A673 (cell line): ENCODE measurements at places on chromosomes 1 and 21.

- no peak for DNase-seq
These were observed 325.1 kb downstream of the BRINP2 start for GRCh38 chr1:177495878-177496277.

GRCh38 chr1:17112496-17113236 lies 6.6 kb downstream of the PADI2 start:
- DNase-seq: no peak

DNA sequence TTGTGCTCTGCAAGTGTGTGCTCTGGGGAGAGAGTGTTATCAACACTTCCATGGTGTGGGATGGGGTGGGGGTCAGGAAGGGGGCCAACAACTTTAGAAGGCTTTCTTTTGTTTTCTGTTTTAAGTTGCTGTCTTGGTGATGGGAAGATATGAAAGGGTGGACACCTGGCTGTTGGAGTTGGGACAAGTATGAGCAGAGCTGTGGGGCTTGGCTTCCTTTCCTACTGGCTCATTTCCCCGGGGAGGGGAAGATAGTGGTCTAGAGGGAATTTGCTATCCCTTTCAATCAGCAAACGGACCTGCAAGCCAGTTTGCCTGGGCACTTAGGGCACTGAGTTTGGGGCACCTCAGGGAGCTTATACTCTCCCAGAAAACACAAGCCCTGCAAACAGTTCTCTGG lies 19.2 kb downstream of the IER5 start:
- DNase-seq: no peak

DNA sequence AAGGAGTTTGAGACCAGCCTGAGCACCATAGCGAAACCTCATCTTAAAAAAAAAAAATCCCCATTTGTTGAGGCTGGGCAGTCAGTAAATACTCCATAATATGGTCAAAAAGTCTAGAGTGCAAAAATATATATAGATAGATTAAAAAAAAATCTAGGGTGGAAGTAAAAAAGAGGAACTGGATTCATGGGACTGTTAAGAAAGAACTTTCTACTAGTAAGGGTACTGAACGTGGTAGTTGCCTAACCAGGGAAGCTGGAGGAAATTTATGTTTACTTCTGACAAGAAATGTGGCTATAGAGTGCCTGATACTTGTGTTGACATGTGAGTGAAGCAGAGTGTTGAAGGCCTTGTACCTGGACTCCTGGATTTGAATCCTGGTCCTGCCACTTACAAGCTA lies 265.9 kb upstream of the FAM78B start:
- DNase-seq: no peak

- DNase-seq: no peak
These were observed 34.1 kb downstream of the RAP1A start for GRCh38 chr1:111653709-111654108.

DNA sequence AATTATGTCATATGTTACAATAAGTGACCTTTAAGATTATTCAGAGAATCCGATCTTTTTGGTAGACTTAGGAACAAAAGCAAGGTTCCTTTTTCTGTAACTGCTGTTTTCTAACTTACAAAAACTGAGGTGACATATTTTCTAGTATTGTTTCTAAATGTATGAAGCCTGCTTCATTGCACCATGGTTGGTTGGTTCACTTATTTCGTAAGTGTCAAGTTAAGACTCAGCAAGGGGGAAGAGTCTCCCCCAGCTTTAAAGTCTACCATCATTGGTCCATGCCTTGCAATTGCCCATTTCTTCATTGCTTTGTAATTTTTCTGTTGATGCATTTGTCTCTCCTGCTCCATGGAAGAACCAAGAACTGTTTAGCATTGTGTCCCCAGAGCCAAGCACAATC lies 136.9 kb downstream of the DISC1 start:
- no peak for DNase-seq

DNA sequence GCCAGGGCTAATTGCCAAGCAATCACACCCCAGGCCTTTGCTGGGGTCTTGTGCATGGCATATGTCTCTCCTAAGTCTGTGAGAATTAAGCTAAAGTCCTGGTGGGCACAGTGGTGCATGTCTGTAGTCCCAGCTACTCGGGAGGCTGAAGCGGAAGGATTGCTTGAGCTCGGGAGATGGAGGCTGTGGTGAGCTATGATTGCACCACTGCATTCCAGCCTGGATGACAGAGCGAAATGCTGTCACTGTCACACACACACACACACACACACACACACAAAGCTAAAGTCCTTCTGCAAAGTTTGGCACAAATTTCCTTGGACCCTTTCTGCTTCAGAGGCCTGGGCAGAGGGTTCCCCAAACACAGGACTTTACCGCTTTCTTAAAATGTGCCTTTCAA lies 31.3 kb upstream of the DNAJC11 start:
- no peak for DNase-seq

- DNase-seq: no peak
These were observed 3.6 kb downstream of the PAQR7 start for GRCh38 chr1:25871704-25872494.

DNA sequence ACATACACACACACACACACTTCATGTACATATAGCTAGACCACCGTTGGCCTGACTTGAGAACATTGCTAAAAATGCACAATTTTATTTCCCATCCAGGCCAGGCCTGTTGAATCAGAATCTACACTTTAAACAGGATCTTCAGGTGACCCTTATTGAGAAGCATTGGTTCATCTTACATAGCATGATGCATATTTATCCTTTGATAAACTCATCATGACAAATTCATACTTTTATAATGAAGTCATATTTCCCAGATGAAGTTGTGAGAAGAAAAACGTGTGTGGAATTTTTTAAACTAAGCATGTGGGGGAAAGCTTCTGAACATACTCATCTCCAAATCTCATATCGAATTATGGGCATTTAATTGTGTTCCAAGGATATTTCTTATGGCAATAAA lies 877.7 kb downstream of the MRPL39 start:
- DNase-seq: no peak

DNA sequence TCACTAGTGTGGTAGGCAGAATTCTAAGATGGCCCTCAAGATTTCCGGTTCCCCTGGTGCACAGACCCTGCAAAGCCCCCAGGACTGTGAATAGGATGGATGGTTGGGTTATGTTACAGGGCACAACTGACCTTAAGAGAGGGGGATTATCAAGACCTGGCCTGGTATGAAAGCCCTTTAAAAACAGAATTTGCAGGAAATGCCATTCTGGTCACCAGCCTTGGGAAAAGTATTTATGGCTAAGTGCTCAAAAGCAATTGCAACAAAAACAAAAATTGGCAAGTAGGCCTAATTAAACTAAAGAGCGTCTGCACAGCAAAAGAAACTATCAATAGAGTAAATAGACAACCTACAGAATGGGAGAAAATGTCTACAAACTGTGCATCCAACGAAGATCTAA lies 144.7 kb upstream of the EDN2 start:
- no peak for DNase-seq
